CD4-positive, alpha-beta T cell treated with Interleukin-17A for 1 hour (primary cell): ENCODE measurements at places on chromosomes 2 and 18.
A peak's percentile ranks its signal among the peaks of the same experiment; 100 is the strongest.

- DNase-seq = peak; percentile 58
These were observed 136.9 kb downstream of the UXS1 start for GRCh38 chr2:106057206-106057605.

DNA sequence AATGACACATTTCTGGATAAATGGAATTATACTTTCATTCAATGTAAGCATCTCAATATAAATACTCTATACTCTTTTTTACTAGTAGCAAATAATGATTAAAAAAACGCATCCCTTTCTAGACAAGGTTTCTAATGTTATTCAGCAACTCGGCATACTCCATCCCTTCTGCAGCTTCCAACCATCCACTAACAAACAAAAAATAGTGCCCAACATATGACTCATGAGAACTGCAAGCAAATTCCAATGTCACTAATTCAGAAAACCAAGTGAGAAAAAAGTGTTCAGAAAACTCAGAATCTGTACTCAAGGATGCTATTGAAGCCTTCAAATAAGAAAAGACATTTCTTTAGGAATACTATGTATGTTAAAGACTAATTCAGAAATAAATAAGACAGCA, 140.0 kb downstream of the BAZ2B start:
- no peak for DNase-seq

DNA sequence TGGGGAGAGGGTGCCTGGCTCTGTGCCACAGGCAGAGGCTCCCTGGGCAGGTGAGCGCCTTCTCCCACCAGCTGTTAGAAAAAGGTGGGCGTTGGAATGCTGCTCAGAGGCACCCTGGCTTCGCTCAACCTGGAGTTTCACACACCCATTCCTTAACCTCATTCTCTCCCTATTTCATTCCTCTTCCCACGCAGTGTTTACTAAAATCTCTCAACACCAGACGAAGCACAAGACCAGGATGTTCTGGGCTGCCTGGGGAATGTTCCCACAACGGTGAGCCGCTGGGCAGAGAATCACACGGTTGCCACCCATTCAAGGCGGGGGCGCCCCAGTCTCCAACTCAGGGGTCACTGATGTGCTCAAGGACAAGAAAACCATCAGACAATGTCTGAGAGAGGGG, 64.5 kb downstream of the TGFA start:
- no peak for DNase-seq

- DNase-seq = no peak
These were observed 7.6 kb downstream of the GPATCH11 start for GRCh38 chr2:37091873-37092272.

DNA sequence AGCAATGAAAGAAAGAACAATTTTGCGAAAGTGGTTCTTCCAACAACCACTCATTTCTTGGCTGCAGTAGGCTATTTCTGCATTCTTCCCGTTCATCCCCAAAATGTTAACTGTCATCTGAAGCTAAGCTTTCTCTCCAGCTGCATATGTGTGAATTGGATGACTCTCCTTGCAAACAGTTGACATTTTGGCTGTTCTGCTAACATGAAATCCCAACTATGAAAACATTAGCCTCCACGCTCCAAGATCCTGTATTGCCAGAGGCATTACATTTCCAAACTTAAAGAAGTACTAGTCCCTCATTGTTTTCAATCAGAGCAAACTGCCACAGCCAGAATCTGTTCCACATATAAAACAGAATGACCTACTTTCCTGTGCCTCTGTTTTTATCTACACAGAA, 88.5 kb downstream of the TGIF1 start:
- no peak for DNase-seq

DNA sequence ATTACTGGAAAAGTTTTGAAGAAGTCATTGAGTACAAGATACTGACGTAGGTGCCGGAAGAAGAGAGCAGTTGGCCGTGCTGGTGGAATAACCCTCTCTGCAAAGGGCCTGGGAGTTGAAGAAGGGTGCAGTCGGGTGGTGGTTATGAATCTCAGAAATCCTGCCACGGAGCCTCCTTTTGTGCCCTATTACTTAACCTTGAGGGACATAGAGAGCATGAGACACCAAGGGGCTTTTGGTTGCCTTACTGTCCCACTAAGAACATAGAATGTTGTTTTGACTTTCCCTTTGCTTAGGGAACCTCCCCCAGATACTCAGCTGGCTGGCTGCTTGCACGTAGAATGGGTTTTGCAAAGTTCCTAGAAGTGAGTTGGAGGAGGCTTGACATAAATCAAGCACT, 1.3 kb upstream of the CD28 start:
- DNase-seq = peak; percentile 69

- DNase-seq = no peak
These were observed 128.3 kb upstream of the FSIP2 start for GRCh38 chr2:185610301-185610700.

GRCh38 chr2:134919341-134920210, 954 bp downstream of the CCNT2 start:
- peak; percentile 48 for DNase-seq

- no peak for DNase-seq
These were observed 599.0 kb upstream of the ID2 start for GRCh38 chr2:8082840-8083239.

DNA sequence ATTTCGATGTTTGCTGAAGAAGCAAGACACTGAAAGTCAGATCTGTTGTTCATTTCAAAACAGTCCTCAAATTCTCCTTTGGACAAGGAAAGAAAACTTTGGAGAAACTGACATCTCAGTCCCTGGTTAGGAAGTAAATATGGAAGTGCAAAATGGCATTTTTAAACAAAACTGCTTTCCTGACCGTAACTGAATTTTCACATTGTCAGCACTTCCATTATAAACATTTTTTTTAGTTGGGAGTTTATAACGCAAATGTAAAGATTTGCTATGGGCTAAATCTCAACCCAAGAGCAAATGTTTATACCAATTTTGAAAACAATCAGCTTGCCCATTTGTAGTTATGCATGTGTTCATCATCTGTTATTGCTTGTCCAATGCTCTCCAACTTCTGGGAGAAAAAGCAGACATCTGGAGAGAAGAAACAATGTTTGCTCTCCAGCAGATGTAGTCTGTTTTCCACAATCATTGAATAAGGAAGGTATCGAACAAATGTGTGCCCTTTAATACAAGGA, 520.1 kb downstream of the ARHGAP15 start:
- no peak for DNase-seq

GRCh38 chr2:5035057-5035488, 657.1 kb upstream of the SOX11 start:
- DNase-seq = no peak

DNA sequence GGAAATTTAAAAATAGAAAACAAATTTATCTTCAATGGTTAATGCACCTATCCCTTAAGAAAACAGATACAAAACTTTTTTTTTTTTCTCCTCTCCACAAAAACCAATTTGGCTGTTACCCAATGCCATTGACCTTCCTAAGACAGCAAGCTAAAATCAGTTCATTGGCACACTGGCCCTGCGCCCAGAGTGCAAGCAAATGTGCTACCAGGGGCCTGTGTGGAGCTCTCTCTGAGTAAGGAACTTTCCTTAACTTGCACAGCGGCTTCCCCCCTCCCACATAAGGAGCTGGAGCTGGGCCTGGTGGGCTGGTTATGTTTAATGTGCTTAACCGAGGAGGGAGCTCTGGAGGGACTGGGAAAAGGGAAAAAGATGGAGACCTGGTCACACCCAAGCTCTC, 17.6 kb upstream of the POU3F3 start:
- no peak for DNase-seq

- no peak for DNase-seq
These were observed 76.2 kb upstream of the SIX2 start for GRCh38 chr2:45085487-45085886.

DNA sequence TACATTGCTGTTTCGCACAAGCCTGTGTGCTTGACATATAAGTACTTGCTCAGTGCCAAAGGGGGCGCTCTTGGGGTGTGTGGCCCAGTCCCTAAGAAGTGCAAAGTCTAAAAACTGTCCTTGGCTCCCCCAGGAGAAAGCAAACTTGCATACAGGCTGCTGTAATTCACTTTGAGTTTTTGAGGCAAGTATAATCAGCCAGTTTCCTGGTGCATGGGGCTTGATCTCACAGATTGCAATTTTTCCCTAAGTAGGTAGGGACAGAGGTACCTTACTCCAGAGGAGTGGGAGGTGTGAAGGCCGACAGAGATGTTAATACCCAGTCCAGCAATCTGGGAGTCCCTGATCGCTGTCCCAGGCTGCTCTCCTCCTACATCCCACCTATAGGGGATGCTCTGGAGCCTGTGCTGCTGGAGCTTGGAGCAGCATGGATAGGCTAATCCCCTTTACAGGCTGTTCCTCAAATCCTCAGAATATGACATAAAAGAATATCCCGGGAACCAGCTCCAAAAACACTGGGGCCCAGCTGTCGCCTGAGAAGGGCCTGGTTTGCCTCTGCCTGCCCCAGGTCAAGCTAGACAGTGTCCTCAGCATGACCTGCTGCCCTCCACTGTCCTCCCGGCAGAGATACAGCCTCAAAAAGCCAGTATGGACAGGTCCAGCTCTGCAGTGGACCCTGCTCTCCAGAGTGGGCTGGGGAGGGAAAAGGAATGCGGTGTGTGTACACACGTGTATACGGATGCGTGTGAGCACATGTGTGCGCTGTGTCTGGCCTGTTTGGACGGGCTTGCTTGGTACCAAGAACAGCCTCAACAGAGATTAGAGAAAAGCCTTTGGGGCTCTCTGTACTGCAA, 136.5 kb upstream of the HAAO start:
- DNase-seq = no peak

GRCh38 chr2:106843910-106844250, 42.1 kb downstream of the ST6GAL2 start:
- no peak for DNase-seq

GRCh38 chr2:30310955-30311354, 79.6 kb downstream of the LBH start:
- DNase-seq = no peak

DNA sequence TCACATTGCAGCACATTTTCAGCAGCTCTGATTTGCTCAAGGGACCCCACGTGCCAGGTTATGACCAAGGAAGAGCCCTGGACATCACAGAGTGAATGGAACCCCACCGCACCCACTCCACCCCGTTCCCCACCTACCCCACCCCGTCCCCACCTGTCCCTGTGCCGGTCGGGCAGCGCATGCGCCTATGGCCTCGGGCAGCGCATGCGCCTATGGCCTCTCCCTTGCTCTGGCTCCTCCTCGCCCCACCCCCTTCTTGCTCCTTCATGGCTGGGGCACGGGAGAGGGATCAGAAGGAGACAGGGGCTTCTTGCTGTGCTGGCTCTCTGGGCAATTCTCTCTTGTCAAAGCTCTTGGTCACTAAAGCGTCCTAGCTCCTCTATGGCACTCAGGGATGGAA, 371.8 kb upstream of the HS6ST1 start:
- no peak for DNase-seq

- DNase-seq = no peak
These were observed 23.4 kb upstream of the RPL31 start for GRCh38 chr2:100978582-100979191.
